ENCODE measurements at places on chromosomes 2 and 18. TPM values are rescaled to one million over a fixed set of nuclear protein-coding genes. Genes with fewer than 3 reads are reported as not detected.

Gene BOLL
- 0.08 TPM for total RNA-seq

Gene LRP2
- total RNA-seq = not detected

Gene TMEM163
- 0.13 TPM for total RNA-seq

Gene UGT1A4
- not detected for total RNA-seq

Gene PAIP2B
- total RNA-seq = 0.52 TPM

Gene HAUS1
- total RNA-seq = 72.9 TPM

Gene POTEF
- not detected for total RNA-seq

Gene ABCB11
- total RNA-seq = not detected
